ENCODE measurements at places on chromosomes 5 and 9. TPM values are rescaled to one million over a fixed set of nuclear protein-coding genes. Genes with fewer than 3 reads are reported as not detected.

The C1QTNF3 gene
- 2.6 TPM for total RNA-seq

The MATR3 gene
- total RNA-seq, result 179 TPM

The ACOT12 gene
- not detected for total RNA-seq

The CDKN2B gene
- 0.10 TPM for total RNA-seq

The OGN gene
- not detected for total RNA-seq

The VPS13A gene
- 30.4 TPM for total RNA-seq

The AQP3 gene
- total RNA-seq, result 20.2 TPM

- peak; percentile 6 for DNase-seq
These were observed 4.2 kb downstream of the SERINC5 start for GRCh38 chr5:80251636-80252035.

- DNase-seq, result peak; percentile 9
These were observed 6.1 kb upstream of the MOB3B start for GRCh38 chr9:27535701-27536118.

DNA sequence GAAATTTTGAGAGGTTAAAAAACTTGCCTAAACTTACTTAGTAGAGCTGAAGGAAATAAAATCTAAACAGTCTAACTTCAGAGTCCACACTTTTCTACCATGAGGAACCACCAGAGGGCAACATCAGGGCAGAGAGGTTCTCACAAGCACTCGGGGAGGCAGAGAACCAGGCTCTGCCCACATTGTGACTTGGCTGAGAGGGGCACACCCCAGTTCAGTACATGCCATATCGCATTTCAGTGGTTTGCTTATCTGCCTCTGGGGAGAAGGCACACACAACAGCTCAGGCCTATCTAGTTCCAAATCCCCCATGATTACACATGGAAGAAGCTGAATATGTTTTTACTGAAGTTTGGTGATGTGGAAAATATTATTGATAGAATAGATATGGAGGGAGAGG, 49.2 kb downstream of the EQTN start:
- DNase-seq, result no peak

- no peak for DNase-seq
These were observed 283.9 kb upstream of the TNC start for GRCh38 chr9:115401756-115402327.

DNA sequence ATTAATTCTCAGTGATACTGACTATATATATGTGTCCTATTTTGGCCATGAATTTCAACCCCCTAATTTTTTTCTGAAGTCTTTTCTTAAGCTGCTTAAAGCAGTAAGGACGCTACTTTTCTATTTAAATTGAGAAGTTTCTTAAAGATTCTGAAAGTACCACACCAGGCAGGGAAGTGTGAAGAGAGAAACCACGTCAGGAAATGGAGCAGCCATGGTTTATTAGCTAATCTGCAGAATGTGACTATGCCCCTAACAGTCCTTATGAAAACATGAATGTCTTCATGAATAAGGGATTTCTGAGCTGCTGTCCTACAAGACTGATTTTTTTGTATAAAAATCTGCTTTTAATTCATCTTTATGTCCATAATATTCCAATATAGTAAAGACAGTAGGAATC, 1724.3 kb upstream of the C9orf72 start:
- no peak for DNase-seq

- DNase-seq, result no peak
These were observed 295.2 kb downstream of the ADGRV1 start for GRCh38 chr5:90853750-90854149.

DNA sequence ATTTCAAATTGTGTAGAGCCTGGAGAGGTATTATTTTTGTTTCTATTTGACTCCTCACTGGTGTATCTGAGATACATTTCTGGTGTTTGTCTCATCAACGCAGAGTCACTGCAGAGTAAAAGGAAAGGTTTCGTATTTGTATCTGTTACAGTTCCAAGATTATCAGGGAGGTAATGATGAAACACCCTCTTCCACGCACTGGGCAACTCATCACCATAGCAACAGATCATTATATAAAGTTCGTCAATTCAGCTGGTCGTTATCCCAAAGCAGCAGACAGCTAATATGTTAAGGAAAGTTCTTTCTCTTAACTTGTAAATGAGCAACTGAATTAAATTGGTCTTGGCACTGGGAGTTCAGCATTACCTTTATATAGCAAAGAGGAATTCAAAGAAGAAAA, 513.5 kb downstream of the MTRR start:
- no peak for DNase-seq

- DNase-seq, result no peak
These were observed 173.0 kb upstream of the DAPK1 start for GRCh38 chr9:87324613-87325194.

- no peak for DNase-seq
These were observed 93.1 kb upstream of the IFNK start for GRCh38 chr9:27430750-27431535.

DNA sequence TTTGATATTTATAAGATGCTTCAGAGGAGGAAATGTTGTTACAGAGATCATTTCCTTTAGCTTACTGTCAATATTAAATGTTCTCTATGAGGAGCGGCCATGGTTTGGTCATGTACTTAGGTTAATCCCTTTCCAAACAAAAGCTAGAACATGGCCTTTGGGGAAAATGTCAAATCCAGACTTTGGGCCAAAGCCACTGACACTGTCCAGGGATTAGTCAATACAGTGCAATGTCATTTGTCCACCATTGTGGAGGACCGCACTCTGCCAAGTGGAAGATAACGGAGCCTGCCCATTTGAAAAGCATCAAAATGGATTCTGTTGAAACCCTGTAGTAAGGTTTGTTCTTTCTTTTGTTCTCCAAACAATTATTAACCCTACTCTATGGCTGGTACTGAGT, 50.1 kb downstream of the FRMPD1 start:
- DNase-seq, result no peak

DNA sequence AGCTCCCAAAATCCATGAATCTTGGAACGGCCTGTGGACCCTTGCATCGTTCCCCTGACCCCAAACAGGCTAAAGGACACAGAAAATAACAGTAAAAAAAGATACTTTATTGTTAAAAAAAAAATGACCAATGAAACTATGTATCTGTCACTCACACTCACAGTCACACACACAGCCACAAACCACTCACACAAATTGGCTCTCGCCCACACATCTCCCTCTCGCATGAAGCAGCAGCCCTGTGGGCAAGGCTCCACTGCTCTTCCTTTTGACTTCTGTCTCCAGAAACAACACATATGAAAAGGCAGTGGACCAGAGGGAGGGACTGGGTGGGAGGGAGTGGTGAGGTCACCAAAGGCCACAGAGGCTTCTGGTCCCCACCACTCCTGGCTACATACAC, 56.6 kb downstream of the SLC36A1 start:
- DNase-seq, result no peak

Data from activated CD4-positive, alpha-beta memory T cell treated with anti-CD3 and anti-CD28 coated beads for 36 hours (primary cell).